Uterus (tissue), 4 donors: ENCODE measurements at places on chromosomes 2 and 18. TPM values are rescaled to one million over a fixed set of nuclear protein-coding genes. Genes with fewer than 3 reads are reported as not detected.

Gene TAF4B
- total RNA-seq: 6.7 TPM

Gene CELF4
- 0.18 TPM for total RNA-seq

Gene STON1
- 64.8 TPM for total RNA-seq

Gene ARHGEF4
- 26.2 TPM for total RNA-seq

Gene STARD6
- total RNA-seq: not detected

Gene TEX44
- total RNA-seq: not detected
